ENCODE measurements at places on chromosomes 3 and 15. TPM values are rescaled to one million over a fixed set of nuclear protein-coding genes. Genes with fewer than 3 reads are reported as not detected.

DNA sequence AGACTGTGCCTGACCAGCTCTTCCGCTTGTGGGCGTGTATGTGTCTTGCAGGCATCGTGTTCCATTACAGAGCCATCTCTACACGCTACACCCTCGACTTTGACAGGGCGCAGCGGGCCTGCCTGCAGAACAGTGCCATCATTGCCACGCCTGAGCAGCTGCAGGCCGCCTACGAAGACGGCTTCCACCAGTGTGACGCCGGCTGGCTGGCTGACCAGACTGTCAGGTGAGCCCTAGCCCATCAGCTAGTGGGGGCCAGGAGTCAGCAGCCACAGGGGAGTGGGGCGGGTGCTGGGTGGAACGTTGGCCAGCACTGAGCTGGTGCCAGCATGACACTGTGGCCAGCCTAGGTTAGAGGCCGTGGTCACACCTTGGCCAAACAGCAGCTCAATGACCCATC lies 36.7 kb downstream of the ACAN start:
- peaks cover 3% of the 10 kb centered on the region for H3K27me3 ChIP-seq
- no peaks in the 10 kb centered on the region for H3K36me3 ChIP-seq
- H3K4me3 ChIP-seq = no peak overlapping the region
- peaks cover 8% of the 10 kb centered on the region for H3K4me1 ChIP-seq

The IL5RA gene
- not detected for total RNA-seq

DNA sequence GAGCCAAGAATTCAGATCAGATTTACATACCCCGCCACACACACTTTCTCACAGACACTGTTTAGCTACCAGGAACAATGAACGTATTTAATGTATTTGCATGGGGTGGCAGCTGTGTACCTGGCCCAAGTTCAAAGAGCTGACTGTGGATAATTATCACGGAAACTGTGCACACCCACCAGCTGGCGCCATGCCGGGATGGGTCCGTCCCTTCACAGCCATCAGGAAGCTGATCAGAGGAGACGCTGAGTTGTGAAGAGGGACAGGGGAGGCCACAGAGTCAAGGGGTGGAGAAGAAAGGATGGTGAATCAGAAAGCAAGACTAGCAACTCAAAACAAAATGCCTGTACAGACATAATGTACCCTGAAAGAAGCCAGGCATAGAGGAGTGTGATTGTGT lies 13.1 kb upstream of the PLA2G4D start:
- no peak overlapping the region for H3K4me3 ChIP-seq
- peaks cover 3% of the 10 kb centered on the region for H3K4me1 ChIP-seq
- no peak overlapping the region for H3K27ac ChIP-seq
- H3K36me3 ChIP-seq = no peaks in the 10 kb centered on the region
- H3K27me3 ChIP-seq = peaks cover 37% of the 10 kb centered on the region

GRCh38 chr3:101466465-101467309 lies 46.3 kb downstream of the SENP7 start:
- no peaks in the 10 kb centered on the region for H3K27me3 ChIP-seq
- no peak for DNase-seq
- H3K36me3 ChIP-seq = no peaks in the 10 kb centered on the region
- H3K4me1 ChIP-seq = no peaks in the 10 kb centered on the region
- peak overlapping the region; percentile 49 for H3K4me3 ChIP-seq

The ADAMTS7 gene
- total RNA-seq = 32.4 TPM

DNA sequence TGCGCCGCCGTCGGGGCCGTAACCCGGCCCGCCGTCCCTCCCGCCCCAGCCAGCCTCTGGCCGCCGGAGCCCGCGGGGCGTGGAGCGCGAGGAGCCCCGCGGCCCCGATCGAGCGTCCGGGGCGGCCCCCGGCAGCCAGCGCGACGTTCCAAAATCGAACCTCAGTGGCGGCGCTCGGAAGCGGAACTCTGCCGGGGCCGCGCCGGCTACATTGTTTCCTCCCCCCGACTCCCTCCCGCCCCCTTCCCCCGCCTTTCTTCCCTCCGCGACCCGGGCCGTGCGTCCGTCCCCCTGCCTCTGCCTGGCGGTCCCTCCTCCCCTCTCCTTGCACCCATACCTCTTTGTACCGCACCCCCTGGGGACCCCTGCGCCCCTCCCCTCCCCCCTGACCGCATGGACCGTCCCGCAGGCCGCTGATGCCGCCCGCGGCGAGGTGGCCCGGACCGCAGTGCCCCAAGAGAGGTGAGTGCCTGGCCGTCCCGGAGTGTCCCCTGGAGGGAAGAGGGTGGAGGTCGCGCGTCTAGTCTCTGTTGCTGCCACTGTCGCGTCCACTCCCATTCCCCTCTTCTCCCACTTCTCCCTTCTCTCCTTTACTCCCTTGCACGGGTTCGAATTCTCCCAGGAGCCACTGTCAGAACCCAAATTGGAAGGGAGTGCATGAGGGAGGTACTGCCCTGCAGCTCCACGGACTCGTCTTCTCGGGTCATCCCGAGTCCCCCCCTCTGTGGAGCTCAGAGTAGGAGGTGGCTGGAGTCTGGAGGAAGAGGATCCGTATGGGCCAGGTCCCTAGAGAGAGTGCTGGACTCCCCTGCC lies 585 bp downstream of the CSK start:
- DNase-seq = peak; percentile 96
- no peaks in the 10 kb centered on the region for H3K36me3 ChIP-seq
- H3K4me1 ChIP-seq = peaks cover 45% of the 10 kb centered on the region
- H3K4me3 ChIP-seq = peak overlapping the region; percentile 88
- H3K27me3 ChIP-seq = no peaks in the 10 kb centered on the region
- peak overlapping the region; percentile 18 for H3K27ac ChIP-seq

GRCh38 chr3:52783211-52783555 lies 5.8 kb downstream of the ITIH1 start:
- no peaks in the 10 kb centered on the region for H3K36me3 ChIP-seq
- peaks cover 38% of the 10 kb centered on the region for H3K27me3 ChIP-seq
- peak; percentile 15 for DNase-seq
- H3K4me3 ChIP-seq = no peak overlapping the region
- no peak overlapping the region for H3K27ac ChIP-seq
- H3K4me1 ChIP-seq = no peaks in the 10 kb centered on the region

DNA sequence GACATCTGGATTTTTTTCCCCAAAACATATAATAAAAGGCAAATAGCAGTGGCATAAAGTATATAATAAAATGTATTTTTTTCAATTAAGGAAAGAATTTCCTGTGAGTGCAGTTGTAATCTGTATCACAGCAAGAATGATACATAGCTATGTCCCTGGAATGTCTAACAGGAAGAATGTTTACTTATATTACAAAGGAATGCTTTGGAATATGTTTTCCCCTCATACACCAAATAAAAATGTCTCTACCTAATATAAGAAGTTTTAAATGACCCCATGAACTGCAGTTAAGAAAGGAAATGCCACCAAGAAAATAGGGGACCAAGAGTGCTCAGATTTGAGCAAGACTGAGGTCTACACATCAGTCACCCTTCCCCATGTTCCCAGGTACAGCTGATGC lies 38.0 kb upstream of the ATP11B start:
- H3K27me3 ChIP-seq = peaks cover 5% of the 10 kb centered on the region
- no peaks in the 10 kb centered on the region for H3K36me3 ChIP-seq
- peaks cover 19% of the 10 kb centered on the region for H3K4me1 ChIP-seq
- no peak overlapping the region for H3K4me3 ChIP-seq

DNA sequence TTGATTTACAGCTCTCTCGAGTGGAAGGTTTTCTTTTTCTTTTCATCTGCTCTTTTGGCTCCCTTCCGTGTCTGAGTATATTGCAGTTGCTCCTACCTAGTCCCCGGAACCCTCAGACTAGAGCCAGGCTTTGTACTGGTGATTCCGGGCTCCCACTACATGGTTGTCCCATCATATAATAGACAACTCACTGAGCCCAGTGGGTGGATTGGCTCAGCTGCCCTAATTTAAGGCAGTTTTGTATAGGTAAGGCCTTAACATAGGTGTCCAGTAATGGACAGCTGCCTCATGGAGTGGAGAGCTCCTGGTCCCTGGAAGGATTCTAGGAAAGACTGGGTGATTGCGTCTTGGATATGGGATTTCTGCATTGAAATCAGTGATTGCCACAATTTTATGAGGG lies 58.0 kb downstream of the KY start:
- H3K4me1 ChIP-seq = no peaks in the 10 kb centered on the region
- peaks cover 4% of the 10 kb centered on the region for H3K27me3 ChIP-seq
- no peak overlapping the region for H3K4me3 ChIP-seq
- no peak for DNase-seq
- no peaks in the 10 kb centered on the region for H3K36me3 ChIP-seq
- H3K27ac ChIP-seq = no peak overlapping the region

The GP9 gene
- total RNA-seq = not detected

The DNAH12 gene
- total RNA-seq = under 0.01 TPM

The CAMP gene
- not detected for total RNA-seq

DNA sequence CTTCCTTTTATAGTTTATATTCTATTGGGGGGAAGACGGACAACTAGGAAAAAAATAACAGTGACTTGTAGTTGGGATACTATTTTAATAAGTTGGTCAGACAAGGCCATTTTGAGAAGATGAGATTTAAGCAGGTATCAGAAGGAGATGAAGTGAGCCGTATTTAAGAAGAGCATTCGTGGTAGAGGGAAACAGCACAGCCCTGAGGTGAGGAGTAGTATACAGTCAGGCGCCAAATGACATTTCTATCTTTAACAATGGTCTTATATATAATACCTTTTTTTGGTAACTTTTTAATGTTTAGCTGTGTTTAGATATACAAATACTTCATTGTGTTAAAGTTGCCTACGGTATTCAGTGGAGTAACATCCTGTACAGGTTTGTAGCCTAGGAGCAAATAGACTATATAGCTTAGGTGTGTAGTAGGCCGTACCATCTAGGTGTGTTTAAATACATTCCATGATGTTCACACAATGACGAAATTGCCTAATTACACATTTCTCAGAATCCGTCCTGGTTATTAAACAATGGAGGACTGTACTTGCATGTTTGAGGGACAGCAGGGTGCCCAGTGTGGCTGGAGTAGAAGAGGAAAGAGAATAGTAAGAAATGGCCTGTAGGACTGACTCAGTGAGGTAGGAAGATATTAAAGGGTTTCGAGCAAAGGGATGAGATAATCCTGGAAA lies 1.6 kb downstream of the NKTR start:
- peaks cover 3% of the 10 kb centered on the region for H3K36me3 ChIP-seq
- H3K4me3 ChIP-seq = peak overlapping the region; percentile 74
- no peaks in the 10 kb centered on the region for H3K27me3 ChIP-seq
- peak overlapping the region; percentile 72 for H3K27ac ChIP-seq
- DNase-seq = no peak

- H3K36me3 ChIP-seq = no peaks in the 10 kb centered on the region
- H3K4me1 ChIP-seq = peaks cover 16% of the 10 kb centered on the region
- DNase-seq = no peak
- H3K4me3 ChIP-seq = no peak overlapping the region
- no peak overlapping the region for H3K27ac ChIP-seq
These were observed 61.2 kb downstream of the KLHL6 start for GRCh38 chr3:183494341-183494740.

The PAQR9 gene
- not detected for total RNA-seq

DNA sequence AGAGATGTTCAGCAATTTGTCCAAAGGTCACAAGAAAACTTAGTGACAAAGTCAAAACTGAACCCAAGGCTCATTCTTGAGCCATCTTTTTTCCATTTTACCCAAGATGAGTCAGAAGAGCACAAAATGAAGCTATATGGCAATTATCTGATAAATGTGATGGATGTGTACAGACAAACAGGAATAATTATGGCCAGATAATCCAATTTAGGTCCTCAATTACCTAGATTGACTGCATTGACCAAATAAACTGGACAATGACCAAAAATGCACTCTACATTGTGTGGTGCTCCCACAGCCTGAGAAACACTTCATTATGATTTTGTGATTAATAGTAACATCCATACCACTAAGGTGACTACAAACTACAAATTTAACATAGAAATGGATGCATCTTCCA lies 1105.8 kb downstream of the IGSF11 start:
- no peak overlapping the region for H3K4me3 ChIP-seq
- DNase-seq = no peak
- no peaks in the 10 kb centered on the region for H3K27me3 ChIP-seq
- H3K27ac ChIP-seq = no peak overlapping the region
